Stimulated activated CD4-positive, alpha-beta T cell treated with anti-CD3 and anti-CD28 coated beads, Interleukin-12 subunit alpha, Interleukin-12 subunit beta, amount 100 ng/mL, for 24 hours (primary cell): ENCODE measurements at places on chromosomes 2 and 18.

- DNase-seq: no peak
These were observed 36.8 kb upstream of the PLEKHM3 start for GRCh38 chr2:208062113-208062512.

- no peak for DNase-seq
These were observed 250.5 kb upstream of the TMEM200C start for GRCh38 chr18:6145645-6146306.

DNA sequence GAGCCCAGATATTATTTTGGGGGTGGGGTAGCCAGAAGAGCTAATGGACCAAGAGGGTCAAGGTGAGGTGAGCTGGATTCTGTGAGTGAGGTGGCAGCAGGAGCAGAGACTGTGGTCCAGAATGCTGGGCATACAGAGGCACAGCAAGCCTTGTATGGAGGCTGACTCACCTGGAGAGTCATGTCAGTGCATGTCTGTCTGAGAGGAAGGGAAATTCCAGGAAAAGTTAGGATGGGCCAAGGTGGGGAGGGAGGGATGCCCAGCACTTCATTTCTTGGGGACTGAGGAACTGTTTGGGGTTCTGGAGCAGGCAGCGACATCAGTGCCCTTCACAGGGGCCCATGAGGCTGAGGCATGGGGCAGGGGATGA is 21.1 kb downstream of the PER2 start:
- DNase-seq: no peak

- no peak for DNase-seq
These were observed 183.5 kb upstream of the OSR1 start for GRCh38 chr2:19541884-19542283.

- DNase-seq: no peak
These were observed 324.5 kb upstream of the THUMPD2 start for GRCh38 chr2:40103590-40103989.

GRCh38 chr2:107743274-107743673 is 83.4 kb upstream of the RGPD4 start:
- DNase-seq: no peak

DNA sequence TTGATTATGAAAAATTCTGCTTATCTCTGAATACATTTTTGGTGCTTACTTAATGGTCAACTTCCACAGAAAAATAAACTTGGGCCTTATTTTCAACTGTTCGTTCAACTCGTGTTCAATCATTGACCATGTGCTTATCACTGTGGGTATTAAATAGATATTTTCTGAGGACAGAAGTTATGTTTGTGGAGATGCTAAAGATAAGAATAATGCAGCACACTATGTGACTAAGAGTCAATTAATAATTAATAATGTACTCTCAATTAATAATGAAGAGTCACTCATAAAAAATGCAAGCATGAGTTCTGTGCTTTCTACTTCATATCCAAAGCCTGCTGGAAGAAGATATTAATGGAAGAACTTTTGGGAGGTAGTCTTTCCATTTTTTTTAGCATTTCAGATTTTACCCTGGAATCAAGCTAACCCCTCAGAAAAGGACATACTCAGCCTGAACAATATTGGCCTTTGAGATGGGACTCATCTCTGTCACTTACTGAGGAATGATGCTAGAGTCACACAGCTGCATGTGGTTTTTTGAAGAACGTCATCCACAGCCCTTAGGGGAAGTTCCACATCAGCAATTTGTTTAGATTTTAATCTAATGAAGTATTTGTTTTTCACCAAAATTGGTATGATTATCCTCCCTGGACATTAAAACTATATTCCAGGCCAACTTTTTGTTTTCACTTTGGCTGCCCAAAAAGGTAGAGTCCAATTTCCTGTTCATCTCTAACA is 191.9 kb upstream of the CRIM1 start:
- no peak for DNase-seq

- peak; percentile 71 for DNase-seq
These were observed 27.5 kb downstream of the SIX2 start for GRCh38 chr2:44981714-44982108.

GRCh38 chr2:100755441-100755840 is 64.5 kb upstream of the NPAS2 start:
- DNase-seq: no peak

DNA sequence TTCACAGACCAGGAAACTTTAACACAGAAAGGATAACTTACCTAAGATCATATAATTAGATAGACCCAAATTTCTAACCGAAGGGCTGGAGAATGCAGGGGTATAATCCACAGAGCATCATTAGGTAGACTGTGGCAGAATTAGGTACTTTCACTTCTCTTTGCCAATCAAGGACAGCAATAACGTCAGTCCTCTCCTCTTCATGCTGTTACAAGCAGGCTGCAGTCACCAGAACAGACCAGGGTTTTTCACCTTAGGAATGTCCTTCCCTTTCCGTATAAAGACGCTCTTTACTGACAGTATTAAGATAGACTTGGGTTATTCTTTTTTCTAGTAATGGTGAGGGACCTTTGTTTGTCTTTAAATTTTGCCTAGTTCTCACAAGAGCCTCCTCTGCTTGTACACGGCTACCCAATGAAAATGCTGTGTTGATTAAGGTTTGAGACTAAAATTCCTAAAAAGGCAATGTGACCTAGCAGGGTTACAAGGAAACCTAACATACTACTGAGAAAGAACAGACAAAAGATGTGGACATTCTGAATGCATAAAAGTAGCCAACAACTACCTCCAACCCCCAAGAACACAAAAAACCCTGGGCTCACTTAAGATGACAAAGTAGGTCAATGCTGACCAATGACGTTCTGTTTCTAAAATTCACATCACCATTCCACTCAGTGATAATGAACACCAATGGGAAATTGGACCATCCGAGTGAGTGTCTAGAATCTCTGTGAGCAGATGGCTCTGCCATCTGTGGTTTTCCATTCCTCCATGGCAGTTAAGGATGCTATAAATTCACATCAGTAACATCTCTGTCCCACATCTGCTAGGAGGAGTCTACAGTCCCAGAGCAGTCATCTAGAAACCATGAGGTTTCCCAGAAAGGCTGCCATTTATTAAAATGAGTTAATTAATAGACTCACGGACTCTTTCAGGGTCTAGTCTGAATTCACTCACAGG is 2.1 kb downstream of the PDIA6 start:
- DNase-seq: no peak

GRCh38 chr2:8693157-8693821 is 11.4 kb downstream of the ID2 start:
- no peak for DNase-seq

DNA sequence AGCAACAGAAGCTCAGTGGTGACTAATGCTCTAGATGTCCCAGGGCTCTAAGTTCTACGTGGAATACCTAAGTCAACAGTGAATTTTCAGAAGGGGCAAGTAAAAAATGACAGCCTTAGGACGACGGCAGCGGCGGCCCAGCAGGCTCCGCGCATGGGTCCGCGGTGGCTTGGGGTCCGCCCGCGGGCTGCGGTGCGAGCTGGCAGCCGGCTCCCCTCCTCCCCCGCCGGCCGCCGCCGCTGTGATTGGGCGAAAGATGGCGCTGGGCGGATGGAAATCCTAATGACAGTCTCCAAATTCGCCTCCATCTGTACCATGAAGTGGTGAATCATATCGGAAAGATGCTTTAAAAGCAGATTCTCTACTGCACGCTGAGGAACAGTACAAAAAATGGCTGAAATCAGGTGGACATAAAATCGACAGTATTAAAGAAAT is 74.7 kb downstream of the HNRNPLL start:
- DNase-seq: peak; percentile 48

GRCh38 chr18:78703291-78703690 is 276.3 kb upstream of the SALL3 start:
- no peak for DNase-seq

- no peak for DNase-seq
These were observed 115.1 kb downstream of the DTNB start for GRCh38 chr2:25558262-25558661.

GRCh38 chr2:185201063-185201462 is 537.5 kb upstream of the FSIP2 start:
- no peak for DNase-seq

DNA sequence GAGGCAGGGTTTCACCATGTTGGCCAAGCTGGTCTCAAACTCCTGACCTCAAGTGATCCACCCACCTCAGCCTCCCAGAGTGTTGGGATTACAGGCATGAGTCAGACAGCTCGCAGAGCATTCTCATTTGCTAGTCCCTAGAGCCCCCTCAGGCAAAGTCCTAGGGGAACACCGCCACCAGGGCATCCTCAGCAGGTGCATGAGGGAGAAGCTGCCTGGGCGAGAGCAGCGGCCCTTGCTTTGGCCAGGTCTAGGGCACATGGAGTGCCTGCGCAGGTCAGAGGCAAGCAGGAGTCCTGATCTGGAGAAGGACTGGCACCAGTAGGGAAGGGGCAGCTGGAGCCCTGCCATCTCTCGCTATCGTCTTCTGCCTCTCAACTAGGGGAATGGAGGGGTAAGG is 32.4 kb downstream of the NGEF start:
- DNase-seq: no peak

GRCh38 chr2:68536000-68536399 is 68.6 kb downstream of the APLF start:
- no peak for DNase-seq

GRCh38 chr2:229909090-229909489 is 12.7 kb downstream of the TRIP12 start:
- DNase-seq: no peak

DNA sequence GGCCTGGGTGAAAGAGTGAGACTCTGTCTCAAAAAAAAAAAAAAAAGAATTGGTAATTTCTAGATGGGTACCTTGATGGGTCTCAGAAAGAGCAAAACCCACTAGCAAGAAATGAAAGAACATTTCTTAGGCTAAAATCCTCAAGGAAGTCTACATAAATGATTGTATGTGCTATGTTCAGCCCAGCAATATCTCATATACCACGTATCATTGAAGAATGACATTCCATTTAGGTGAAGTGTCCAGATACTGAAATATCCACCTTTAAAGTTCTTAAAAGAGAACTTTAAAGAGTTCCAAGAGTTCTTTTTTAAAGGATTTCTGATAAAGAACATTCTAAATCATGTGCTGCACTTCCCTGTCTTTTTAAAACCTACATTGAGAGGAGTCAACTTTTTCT is 19.2 kb downstream of the NRP2 start:
- no peak for DNase-seq

DNA sequence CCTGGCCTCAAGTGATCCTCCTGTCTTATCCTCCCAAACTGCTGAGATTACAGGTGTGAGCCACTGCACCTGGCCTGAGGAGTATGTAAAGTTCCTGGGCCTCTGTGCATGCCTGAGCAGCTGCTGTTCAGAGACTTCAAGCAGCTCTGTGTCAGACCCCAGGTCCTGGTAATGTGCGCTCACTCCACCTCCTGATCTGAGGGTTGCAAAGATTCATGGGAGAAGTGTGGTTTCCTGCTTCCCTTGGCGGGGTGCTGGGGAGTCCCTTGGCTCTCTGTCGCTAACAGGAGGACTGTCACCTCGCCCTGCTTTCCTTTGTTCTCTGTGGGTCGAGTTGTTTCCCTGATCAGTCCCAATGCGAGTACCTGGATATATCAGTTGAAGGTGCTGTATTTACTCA is 8.6 kb upstream of the IL36A start:
- peak; percentile 21 for DNase-seq

DNA sequence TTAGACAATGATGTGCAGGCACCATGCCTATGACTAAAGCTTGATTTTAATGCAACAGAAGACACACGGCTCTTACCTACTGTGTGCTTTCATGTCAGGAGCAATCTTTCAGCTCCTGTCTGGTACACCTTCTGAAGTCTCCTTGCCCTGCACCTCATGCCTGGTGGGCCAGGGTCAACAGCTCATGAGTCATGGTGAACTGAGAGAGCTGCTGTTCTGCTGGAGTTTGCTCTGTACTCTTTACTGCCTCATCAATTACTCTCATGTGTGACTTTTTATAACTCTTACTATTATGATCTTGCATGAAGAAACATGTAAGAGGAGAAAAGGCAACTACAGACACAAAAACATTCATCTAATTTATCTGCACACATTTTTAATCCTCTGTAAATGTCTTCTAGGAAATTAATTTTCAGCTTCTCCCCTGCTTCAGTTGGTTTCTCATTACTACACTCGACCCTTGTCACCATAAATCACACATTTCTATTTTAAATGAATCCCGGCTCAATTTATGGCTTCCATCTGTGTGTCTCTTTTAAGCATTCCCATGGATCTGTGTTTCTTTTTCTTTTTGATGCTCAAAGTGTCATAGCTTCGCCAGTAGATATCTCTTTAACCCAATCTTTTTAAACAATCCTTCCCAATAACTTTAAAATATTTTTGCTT is 9.7 kb downstream of the SERPINB7 start:
- DNase-seq: no peak

DNA sequence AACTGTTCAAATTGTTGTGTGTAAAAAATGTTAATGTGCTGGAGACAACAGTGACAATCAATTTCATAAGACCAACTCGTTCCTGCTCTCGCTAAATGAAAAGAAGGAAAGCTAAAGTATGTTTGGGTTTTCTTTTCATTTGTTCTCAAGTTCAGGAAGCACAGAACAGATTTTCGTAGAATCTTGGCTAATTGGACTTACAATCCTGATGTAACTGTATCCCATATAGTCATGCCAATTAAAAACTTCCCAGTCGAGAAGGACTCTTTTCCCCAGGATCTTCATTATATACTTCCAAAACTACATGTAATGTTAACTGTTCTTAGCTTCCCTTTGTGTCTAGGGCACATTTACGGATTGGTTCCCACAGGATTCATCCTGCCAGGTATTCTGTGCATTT is 135.4 kb upstream of the ITGB6 start:
- no peak for DNase-seq

DNA sequence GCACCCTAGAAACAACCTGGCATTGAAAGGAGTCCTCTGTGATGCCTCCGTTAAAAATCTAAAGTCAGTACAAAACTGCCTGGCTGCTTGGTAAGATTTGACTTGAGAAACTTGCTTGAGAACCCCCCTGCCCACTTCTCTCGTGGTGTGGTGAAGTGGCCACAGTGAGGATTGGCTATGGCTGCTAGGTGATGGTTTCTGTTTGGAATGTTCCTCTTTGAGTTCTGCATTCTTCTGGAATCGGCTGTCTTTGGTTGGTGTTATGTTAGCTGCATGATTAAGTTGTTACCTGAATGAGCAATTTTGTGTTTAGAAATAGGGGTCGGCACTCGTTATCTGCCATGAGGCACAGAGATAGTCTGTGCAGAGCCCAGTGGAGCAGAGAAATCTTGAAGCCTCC is 21.7 kb upstream of the SAG start:
- DNase-seq: no peak

- DNase-seq: no peak
These were observed at the start of gene OR6B3 for GRCh38 chr2:240053173-240054155. TSS of gene OR6B3 (minus strand) at chr2:240053521.

- DNase-seq: no peak
These were observed 65.7 kb upstream of the NCKAP5 start for GRCh38 chr2:133633881-133634409.

GRCh38 chr2:71831193-71831577 is 316.5 kb downstream of the CYP26B1 start:
- no peak for DNase-seq

DNA sequence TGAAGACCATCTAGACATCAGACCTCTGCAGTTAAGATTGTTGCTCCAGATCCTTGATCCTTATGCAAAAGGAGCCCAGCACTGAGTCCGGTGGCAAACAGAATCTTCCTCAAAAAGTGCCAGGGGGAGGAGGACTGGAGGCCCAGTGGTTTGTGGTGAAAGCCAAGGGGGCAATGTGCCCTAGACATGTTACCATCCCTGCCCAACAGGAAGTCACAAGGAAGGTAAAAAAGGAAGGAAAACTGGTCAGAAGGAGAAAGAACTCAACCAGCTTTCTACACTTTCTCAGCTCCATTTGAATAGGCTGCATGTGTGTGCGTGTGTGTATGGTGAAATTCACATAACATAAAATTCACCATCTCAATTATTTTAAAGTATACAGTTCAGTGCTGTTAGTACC is 25.0 kb upstream of the KDM3A start:
- DNase-seq: no peak

GRCh38 chr2:215429424-215429823 is 6.4 kb downstream of the FN1 start:
- DNase-seq: no peak
